NCI-H1436 (cell line): ENCODE measurements at places on chromosomes 12 and 14.

- no peak for DNase-seq
Observed at GRCh38 chr12:32727237-32727636, 28.5 kb downstream of the YARS2 start.

- no peak for DNase-seq
Observed at GRCh38 chr12:113841786-113842185, 124.3 kb downstream of the RBM19 start.

- no peak for DNase-seq
Observed at GRCh38 chr12:132319359-132319950, 9.9 kb downstream of the GALNT9 start.

DNA sequence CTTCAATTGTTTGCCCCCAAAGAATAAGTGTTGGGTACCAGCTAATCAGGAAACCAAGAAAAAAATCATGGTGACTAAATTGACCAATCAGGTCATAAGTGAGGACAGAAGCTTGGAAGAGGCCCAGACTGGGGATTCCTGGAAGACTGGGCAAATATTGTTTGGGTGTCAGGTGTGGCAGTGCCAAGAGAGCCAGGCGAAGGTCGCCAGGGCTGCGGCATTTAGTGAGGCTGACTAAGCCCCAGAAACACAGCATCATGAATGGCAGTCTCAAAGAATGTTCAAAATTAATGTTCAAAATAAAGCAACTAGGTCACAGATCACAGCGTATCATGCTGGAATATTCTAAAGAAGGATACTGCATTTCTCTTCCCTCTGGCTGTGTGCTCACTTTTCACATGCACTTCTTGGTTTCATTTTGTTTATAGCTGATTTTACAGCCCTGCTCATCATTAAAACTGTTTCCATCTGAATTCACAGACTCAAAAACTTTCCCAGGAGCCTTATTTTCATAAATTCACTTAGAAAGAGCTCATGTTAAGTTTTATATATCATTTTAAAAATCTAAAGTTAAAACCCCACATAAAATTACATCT, 85.3 kb upstream of the OVCH1 start:
- no peak for DNase-seq

- peak; percentile 7 for DNase-seq
Observed at GRCh38 chr12:6667559-6668210, 4.8 kb upstream of the ING4 start.

- DNase-seq: no peak
Observed at GRCh38 chr12:57893431-57894353, 47.2 kb upstream of the CTDSP2 start.

DNA sequence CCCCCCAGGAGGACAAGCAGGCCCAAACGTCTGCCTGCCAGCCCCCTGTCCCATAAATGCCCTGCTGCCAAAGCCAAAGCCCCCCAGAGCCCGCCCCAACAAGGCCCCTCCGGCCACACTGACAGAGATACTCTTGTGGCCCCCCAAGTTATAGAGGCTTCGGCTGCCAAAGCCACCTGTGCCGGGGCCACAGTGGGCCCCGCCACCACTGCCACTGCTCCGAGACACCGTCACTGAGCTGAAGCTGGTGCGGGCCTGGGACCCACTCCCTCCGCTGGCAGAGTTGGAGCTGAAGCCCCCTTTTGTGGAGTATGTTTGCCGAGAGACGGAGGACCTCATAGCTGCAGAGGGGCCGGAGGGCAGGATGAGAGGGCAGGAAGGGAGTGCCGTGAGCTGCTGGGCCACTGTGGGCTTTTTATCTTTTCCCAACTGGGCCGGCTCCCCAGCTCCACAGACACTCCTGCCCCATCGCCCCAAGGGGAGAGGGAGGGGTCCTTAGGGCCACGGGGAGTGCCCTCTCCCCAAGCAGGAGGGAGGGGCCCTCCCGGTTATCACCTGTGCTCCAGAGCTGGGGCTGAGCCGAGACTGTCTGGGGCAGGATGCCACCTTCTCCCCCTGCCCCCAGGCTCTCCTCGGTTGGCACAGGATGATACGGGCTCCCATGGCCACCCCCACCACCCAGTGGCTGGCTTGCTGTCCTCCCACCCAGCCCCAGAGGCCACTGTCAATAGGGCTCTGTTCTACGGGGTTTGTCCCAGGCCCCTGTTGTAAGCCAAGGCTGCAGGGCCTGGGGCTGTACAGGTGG, at the start of gene KRT79:
Gene KRT79 (minus strand): TSS at position 390 of the 805 bp plus-strand sequence. CDS start 51 bp downstream, at position 339.
- no peak for DNase-seq

- DNase-seq: no peak
Observed at GRCh38 chr12:122942637-122943036, 23.6 kb downstream of the ABCB9 start.

GRCh38 chr14:24310646-24311604, at the start of gene LTB4R:
Gene LTB4R, plus strand, starts transcription at chr14:24311502. Its CDS starts 4,150 bp downstream, at chr14:24315652.
- peak; percentile 65 for DNase-seq

DNA sequence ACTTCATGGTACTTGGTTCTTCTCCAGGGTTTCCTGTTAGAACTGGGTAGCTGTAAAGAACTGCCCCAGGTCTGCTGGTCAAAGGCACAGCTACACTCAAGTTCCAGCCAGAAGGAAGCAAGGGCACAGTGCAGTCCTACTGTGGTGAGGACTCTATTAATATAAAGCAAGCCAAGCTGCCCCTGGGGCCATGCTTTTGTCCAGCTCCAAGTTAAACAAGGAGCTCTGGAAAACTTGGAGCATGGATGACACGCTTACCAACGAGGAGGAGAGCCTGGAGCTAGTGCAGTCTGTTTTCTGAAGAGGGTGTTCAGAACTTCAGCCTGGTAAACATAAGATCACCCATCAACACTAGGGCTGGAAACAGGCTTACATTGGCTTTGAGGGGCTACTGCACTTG, 4.0 kb downstream of the FZD10 start:
- DNase-seq: no peak

- no peak for DNase-seq
Observed at GRCh38 chr14:81737938-81738337, 204.3 kb upstream of the SEL1L start.

DNA sequence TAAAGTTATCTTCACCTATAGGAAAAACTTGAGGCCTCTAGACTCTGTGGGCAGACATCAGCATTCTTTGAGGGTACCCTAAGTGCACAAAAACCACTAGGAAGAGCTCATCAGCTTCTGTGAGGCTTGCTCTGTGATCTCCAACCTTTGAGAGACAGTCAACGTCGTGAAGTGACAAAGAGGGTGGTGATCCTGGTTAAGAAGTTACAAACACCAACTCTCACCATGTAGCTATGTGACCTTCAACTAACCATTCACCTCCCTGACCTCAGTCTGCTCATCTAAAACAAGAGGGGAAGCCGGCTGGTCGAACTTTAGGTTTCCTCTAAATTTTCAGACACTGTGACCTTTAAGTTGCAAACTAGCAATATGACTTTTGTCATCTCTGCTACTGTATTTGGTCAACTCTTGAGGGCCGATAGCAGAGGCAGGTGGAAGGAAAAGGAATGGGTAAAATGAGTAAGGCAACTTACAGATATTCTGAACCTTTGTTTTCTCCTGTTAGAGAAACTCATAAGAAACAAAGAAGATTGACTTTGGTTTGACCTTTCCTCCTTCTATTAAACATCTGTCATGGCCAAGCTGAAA, 103.2 kb upstream of the PARP11 start:
- no peak for DNase-seq

DNA sequence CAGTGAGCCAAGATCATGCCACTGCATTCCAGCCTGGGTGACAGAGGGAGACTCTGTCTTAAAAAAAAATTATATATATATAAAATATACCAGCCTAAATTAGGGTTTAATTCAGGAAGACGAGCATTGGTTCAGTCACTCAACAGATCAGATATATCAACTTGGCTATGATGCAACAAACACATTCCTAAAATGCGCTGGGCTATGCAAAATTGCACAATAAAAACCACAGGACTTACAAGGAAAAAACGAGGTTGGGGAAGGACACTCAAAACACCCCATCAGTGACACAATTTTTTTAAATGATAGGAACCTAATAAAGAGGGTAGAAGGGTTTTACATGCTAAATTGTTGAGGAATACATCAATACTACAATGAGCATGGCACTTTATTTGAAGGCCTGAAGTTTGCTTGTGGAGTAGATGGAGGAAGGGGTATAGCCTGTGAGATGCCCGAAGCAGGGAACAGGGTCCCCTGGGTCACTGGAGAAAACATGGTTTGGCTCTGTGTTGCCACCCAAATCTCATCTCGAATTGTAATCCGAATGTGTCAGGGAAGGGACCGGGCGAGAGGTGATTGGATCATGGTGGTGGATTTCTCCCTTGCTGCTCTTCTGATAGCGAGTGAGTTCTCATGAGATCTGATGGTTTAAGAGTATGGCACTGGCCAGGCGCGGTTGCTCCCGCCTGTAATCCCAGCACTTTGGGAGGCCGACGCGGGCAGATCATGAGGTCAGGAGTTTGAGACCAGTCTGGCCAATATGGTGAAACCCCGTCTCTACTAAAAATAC, 71.2 kb downstream of the TNFAIP2 start:
- DNase-seq: no peak

DNA sequence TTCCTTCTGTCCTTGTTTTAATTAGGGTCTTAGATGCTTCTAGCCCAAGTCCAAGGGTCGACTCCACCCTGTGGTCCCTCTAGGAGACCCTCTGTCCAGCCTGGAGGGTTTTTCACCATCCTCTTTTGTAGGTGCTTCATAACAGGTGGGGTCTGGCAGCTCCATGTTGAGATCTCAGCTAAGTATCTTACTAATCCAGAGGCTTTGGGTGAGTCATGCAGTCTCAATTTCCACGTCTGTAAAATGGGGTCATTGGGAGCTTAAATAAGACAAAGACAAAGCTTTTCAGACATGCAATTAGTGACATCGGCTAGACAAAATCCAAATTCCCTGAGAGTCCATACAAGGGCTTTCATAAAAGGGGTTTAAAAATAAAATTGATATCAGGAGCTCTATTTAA, 3.2 kb downstream of the HSPB8 start:
- no peak for DNase-seq

DNA sequence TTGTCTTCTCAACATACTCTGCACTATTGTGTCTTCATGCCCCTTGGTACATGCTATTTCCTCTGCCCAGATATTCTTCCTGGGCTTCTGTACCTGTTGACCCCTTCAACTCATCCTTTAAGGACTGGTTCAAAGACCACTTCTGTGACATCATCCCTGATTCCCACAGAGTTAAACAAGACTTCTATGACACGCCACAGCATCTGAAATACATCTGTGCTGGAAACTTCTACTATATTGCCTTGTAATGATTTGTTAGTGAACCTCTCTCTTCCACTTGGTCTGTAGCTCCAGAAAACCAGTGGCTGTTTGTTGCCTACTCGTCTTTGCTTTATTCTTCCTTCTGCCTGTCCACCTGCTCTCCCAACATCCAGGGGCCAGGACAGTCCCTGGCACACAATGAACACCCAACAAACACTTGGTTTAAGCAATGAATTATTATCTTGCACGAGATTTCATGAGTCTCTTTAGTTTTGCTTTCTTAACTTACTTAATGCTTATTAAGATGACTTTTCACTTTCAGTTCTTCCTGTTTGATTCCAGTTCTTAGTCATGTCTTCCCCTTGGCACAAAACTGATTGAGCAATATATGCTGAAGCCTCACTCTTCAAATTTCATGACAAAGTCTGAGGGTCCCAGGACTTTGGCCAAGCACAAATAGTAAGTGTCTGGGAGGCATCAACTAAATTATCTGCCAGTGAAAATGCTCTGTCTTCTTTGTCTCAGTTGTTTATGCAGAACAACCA, 485.9 kb downstream of the APAF1 start:
- DNase-seq: no peak

- no peak for DNase-seq
Observed at GRCh38 chr12:111887926-111888745, 46.1 kb downstream of the MAPKAPK5 start.

GRCh38 chr14:79613625-79614024, 597.7 kb downstream of the DIO2 start:
- DNase-seq: no peak

- DNase-seq: peak; percentile 58
Observed at GRCh38 chr12:121334513-121335343, 17.5 kb downstream of the ANAPC5 start.

GRCh38 chr14:38098074-38098836, 109.4 kb upstream of the SSTR1 start:
- no peak for DNase-seq

- no peak for DNase-seq
Observed at GRCh38 chr14:59481871-59482540, 2.2 kb downstream of the L3HYPDH start.

GRCh38 chr12:108765289-108765764, 34.0 kb upstream of the CORO1C start:
- DNase-seq: no peak

GRCh38 chr12:110657747-110658146, 31.2 kb downstream of the HVCN1 start:
- DNase-seq: no peak

GRCh38 chr12:124352839-124353238, 57.9 kb downstream of the RFLNA start:
- DNase-seq: no peak

- no peak for DNase-seq
Observed at GRCh38 chr12:4825011-4825858, 84.5 kb upstream of the KCNA1 start.

DNA sequence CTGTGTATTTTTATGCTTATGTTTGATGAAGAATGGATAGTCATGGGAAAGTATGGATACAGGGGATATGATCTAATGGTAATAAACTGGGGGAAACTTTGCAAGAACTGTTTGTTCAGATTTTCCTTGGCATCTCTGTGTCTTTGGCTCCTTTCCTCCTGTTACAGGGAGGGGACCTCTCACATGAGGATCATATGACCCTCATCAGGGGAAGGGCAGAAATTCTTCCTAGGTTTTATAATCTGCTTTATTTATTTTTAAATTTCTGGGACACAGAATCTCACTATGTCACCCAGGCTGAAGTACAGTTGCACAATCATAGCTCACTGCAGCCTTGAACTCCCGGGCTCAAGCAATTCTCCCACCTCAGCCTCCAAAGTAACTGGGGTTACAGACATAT, 526.5 kb downstream of the CCER1 start:
- DNase-seq: no peak

DNA sequence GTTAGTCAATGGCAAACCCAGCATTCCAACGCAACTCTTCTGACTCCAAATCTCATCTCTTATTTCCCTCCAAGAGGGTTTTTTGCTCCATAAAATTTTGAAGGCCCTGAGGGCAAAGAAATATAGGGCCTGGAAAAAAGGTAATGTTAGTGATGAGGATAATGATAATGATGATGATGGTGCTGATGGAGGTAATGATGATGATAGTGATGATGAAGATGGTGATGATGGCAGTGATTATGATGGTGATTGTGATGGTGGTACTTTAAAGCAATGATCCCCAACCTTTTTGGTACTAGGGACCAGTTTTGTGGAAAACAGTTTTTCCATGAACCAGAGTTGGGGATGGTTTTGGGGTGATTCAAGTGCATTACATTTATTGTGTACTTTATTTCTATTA, 50.1 kb downstream of the TMX1 start:
- no peak for DNase-seq

- DNase-seq: no peak
Observed at GRCh38 chr12:111942557-111942956, 70.4 kb downstream of the TMEM116 start.
